ENCODE measurements at places on chromosomes 1 and 21.

DNA sequence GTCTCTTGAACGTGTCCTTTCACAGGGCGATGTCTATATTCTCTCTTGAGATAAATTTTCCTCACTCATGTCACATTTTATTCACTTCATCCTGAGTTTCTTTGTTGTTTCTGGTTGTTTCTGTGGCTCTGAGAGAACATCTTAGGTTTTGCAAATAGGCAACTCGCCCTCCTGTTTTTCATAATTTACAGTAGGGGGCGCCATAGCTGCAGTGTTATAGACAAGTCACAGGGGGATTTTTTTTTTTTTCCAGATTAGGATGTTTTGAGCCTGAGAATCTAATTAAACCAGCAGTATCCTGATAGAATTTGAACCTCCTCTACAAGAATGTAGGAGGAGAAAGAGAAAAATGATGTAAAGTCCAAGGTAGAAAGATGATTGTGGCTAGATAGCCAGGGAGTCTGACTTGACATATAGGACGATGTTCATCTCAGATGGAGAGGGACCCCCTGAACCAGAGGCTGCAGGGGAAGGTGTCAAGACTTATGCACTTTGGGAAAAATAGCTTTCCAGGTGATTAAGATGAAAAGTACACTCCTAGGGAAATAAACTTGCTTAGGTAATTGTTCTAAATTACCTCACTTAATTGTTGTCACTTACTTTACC is 76.3 kb downstream of the ZP4 start:
- no peak for DNase-seq

DNA sequence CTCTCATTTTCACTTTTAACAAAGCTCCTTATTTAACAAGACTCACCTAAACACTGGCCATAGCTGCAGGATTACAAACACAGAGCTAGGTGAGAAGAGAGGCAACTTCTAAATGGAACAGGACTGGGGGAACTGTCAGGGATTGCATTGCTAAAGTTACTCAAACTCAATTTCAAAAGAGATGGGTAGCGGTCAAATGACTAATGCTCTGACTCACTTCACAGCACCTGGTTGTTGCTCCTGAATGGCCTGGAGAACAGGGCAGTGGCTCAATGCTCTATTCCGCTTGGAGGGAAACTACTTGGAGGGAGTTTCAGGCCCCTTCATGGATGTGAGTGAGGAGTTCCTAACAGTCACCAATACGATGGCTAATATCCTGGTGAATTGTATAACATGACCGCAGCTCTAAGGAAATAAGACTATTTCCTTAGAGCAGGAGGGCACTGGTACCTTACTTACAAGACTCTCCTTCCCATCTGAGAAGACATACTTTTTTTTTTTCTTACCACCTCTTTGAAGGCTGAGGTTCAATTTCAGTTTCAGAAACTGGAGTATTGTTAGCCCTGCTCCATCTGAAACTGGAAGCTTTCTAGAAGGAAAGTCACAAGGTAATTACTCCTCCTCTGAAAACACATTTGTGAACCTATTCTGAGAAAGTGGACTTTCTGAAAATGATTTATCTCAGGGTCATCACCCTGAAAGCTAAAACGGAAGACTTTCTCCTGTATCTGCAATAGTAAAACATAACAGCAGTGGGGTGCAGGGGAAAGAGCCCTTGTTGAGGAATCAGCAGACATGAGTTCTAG is 9.5 kb downstream of the DPT start:
- DNase-seq, result no peak

- DNase-seq, result no peak
Observed at GRCh38 chr1:174469687-174470086, 21.9 kb downstream of the GPR52 start.

DNA sequence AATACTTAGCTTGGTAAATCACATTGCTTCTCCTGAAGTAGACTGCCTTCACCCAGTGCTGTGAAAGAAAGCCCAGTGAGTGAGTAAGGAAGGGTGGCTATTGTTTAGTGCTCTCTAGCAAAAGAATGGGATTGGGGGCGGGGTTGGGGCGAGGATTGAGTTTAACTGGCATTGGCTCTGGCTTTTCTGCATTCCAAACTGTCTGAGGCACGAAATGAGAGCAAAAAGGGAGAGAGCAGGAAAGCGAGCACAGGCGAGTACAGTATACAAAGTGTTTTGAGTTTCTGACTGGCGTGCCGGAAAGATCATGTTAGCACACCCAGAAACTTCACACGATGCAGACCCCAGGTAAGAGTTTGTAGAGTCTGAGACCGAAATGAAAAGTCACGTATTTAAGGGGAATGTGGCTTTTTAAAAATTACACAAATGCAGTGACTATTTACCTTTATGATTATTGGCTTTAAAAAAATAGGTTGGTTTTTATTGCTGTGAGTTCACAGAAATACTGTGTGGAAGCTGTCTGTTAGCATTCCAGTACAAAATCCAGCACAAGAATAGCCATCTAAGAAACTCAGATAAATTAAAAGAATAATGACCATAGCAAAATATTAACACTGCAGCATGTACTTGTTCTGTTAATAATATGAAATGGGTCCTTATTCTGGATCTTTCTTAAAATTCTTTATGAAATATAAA is 155.4 kb downstream of the CLEC20A start:
- DNase-seq, result no peak

DNA sequence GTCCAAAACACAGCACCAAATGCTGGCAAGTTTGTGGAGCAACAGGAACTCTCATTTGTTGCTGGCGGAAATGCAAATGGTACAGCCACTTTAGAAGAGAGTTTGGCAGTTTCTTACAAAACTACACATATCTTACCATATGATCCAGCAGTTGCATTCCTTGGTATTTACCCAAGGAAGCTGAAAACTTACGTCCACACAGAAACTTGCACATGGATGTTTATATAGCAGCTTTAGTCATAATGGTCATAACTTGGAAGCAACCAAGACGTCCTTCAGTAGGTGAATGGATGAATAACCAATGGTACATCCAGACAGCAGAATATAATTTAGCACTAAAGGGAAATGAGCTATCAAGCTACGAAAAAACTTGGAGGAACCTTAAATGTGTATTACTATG is 66.4 kb downstream of the MARK1 start:
- DNase-seq, result no peak

DNA sequence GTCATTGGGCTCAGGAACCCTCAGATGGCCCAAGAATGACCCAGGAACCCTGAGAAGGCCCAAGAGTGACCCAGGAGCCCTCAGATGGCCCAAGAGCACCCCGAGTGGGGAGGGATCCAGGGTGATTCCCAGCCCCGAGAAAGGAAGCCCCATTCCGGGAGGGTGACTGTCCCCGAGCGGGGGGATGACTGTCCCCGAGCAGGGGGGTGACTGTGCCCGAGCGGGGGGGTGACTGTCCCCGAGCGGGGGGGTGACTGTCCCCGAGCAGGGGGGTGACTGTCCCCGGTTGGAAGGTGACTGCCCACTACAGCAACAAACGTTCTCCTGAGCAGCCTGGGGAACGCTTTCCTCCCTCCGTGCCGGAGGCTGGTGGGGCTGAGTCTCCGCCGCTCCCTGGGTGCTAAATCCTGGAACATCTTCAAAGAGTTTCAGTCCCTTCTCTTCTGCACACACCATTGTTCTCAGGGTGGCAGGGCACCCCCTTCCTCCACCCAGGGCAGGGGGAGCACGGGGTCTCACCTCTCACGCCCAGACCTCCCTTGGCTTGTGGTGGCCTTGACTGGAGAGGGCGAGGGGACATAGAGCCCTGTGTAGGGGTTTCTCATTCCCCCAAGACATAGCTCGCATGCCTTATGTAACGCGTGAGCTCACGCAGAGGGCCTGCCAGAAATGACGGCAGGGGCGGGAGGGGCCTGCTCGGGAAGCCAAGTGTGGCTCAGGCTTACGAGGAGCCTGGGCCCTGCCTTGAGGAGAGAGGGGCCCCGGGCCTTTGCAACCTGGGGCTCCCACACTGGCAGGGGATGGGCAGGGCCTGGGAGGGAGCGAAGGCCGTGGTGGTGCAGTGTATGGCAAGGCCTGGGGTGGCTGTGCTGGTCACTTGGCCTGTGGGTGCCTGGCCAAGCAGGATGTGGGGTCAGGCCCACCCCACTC is 14.3 kb upstream of the SKI start:
- DNase-seq, result no peak

- DNase-seq, result no peak
Observed at GRCh38 chr1:51574796-51575195, 42.1 kb upstream of the OSBPL9 start.

- DNase-seq, result no peak
Observed at GRCh38 chr1:33740040-33740744, 123.7 kb upstream of the HMGB4 start.

GRCh38 chr21:44357064-44357837 is 3.8 kb downstream of the TRPM2 start:
- no peak for DNase-seq

- no peak for DNase-seq
Observed at GRCh38 chr21:45300786-45301520, 13.3 kb upstream of the POFUT2 start.

DNA sequence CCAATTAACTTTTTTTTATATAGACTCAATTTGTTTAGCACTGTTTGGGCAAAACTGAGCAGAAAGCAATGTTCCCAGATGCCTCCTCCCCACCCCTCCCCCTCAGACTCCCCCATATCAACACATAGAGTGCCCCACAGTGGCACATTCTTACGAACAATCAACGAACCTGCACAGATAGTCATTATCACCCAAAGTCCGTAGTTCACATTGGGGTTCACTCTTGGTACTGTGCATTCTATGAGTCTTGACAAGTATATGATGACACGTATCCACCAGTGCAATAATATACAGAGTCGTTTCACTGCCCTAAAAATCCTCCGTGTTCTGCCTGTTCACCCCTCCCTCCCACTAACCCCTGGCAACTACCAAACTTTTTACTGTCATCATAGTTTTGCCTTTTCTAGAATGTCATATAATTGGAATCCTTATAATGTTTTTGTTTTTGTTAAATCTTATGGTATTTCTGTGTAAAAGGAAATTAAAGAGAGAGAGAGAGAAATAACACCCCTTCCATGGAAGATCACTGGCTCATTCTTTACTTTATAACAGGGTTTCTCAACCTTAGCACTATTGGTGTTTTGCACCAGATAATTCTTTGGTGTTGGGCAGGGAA is 37.2 kb upstream of the HNRNPU start:
- DNase-seq, result no peak

- no peak for DNase-seq
Observed at GRCh38 chr1:2452201-2452931, 23.7 kb upstream of the PLCH2 start.

DNA sequence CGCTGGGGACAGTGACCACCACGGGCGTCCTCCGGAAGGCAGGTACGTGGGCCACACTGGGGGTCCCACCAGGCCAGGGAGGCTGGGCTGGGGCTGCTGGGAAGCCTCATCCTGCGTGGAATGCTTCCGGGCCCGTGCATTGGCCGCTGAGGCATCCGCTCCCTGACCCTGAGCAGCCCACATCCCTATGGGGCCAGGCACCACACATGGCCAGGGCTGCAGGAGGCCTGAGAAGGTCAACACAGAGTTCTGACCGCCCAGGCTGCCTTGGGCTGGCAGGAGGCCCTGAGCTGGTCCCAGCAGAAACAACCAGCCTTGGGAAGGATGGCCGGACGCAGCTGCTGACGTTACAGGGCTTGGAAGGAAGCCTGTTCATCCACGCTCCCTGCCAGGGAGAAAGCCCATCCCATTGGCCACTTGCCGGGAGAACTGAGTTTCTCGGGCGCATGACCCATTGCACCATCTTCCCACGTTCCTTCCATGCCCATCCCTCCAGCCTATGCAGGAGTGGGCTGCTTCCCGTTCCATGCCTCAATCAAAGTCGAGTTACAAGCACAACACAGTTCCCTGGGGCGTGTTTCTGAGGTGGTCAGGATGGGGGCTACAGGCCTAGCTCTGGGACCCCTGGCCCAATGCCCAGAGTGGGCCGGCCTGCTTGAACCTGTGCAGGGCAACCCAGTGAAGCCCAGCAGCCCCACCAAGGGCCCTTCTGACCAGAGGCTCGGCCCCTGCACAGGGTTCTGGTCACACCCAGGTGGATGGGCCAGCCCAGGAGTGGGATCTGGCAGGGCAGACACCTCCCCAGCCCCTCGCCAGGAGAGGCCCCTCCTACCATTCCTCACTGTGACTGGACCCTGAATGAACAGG is 31.7 kb downstream of the TRIM11 start:
- DNase-seq, result no peak

GRCh38 chr1:34918977-34919561 is 10.4 kb downstream of the DLGAP3 start:
- no peak for DNase-seq

DNA sequence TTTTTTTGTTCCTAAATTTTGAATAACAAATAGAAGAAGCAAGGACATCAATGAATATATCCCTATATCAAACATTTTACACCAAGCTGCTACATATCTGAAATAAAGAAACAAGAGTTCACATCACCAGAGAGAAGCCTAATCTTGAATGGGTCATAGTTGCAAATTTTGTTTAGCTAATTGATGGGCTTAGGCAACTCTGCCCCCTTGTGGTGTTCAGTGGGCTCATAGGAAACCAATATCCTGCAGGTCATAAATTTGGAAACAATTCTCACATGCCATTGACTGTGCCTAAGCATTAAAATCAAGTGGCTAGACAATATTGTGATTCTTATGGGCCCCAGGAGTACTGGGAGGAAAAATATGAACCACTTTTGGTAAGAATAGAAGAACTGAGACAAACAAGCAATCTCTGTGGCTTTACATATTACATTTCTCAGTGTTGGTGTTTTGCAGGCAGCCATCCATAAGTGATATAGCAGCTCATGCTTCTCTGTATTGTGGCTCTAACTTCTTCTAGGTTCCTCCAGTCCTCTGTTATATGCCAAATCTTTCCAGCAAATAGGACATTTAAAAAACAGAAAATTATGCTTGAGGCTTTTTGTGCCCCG is 1262.8 kb upstream of the PRMT6 start:
- DNase-seq, result no peak

All from stimulated activated CD8-positive, alpha-beta memory T cell treated with anti-CD3 and anti-CD28 coated beads, Interleukin-12 subunit alpha, Interleukin-12 subunit beta, amount 100 ng/mL, for 1 hour (primary cell).